ENCODE measurements at places on chromosomes 2 and 18.

DNA sequence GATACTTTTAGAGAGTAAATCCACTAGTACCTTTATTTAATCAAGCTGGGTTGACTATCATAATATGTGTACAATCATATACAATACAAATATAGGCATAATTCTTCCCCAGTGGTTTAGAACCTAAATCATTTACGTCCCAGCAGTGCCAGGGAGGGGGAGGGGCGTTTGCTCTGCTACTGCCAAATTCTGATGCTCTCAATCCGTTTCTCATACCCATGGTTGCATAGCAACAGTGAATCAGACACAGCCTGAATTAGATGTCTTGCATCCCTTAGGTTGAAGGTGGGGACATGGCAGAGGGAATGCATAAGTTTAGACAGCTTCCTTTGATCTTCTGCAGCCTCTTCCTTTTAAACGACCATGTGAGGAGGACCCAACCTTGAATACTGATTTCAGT lies 135.4 kb downstream of the ABCA12 start:
- DNase-seq: peak; percentile 19

DNA sequence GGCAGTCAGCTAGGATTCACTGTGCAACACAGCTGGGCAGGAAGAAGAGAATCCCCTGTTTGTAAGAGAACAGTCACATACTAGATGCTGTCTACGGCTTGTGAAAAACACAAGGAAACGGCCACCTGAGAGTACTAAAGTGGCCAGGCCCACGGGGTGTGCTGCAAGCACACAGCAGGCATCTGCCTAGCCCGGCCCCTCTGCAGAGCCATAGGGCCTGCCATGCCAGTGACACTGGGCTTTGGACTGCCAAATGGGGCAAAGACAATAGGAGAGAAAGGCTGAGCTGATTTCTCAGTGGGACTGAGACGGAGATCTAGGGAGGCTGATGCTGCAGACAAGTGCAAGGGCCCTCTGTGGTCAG lies 10.3 kb downstream of the TUBB6 start:
- no peak for DNase-seq

DNA sequence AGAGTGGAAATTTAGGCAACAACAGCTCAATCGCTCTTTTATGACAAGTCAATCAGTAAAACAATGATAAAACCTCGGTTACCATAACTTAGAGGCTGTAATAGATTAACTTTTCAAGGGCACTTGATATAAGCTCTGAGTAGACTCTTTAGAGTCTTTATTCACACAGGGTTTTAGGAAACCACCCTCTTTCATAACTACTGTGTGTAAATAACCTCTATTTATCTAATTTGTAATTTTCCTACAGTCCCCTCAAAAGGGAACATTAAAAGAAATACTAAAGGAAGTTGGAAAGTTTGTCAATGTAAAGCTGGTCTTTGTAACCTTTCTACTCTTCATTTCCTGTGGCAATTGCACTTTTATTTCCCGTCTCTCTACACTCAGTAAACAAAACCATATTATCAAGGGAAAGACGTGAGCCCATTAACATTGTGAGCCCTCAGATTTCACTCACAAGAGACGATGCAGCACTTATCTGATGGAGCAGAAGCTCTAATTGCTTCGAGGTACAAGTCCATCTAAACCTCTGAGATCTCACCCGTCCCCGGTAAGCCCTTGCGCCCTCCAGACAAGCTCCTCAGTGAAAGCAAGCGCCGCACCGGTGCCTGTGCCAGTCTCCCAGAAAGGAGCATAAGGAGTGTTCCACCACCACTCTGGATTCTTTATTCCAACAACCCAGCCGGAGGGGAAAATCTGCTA lies 1.1 kb upstream of the HOXD1 start:
- peak; percentile 50 for DNase-seq

GRCh38 chr18:31248783-31249521 lies 69.0 kb upstream of the DSG1 start:
- no peak for DNase-seq

- DNase-seq: no peak
Measured at GRCh38 chr2:173872714-173873113, 92.5 kb downstream of the SP3 start.

- peak; percentile 33 for DNase-seq
Measured at GRCh38 chr2:98348066-98348561, 1.9 kb downstream of the CNGA3 start.

DNA sequence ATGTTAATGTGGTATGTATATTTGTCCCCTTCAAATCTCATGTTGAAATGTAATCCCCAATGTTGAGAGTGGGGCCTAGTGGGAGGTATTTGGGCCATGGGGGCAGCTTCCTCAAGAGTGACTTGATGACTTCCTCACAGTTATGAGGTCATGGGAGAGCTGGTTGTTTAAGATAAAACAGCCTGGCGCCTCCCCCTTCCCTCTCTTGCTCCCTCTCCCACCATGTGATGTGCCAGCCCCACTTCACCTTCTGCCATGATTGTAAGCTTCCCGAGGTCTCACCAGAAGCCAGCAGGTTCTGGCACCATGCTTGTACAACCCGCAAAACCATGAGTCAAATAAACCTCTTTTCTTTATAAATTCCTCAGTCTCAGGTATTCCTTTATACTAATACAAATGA lies 258.3 kb upstream of the POU3F3 start:
- no peak for DNase-seq

GRCh38 chr2:854460-854859 lies 96.2 kb upstream of the SNTG2 start:
- DNase-seq: peak; percentile 7

DNA sequence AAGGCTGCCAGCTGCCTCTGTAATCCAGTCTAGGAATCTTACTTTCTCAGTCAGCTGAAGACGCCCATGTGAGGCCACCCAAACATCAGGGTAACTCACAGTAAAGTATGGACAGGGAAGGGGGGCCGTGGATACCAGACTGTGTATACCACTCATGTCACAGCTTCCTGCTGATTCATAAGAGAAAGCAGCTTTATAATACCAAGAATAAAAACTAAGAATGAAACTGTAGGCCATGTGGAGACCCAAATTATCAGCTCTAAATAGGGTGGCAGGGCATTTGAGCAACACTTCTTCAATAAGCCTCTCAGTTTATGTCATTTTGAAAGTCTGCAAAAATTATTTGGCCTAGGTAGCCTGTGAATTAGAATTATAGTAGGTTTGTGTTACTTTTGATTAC lies 115.0 kb upstream of the CDCA7 start:
- no peak for DNase-seq

DNA sequence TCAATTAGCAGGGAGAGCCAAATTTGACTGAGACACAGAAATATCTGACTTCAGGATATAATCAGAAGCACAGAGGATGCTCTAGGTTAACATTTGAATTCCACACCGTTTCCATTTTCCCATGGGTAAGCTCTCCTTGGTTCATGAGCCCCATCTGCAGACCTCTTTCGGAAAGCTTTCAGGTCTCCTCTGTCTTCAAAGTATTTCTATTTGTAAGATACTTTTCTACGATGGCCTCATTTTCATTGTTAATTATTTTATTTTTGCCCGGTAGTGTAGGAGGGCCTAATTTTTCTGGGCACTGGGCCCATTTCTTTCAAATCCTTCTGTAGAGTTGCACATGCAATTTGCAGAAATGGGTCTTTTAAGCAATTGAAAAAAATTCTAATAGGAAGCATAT lies 53.8 kb downstream of the LRPPRC start:
- no peak for DNase-seq

- no peak for DNase-seq
Measured at GRCh38 chr18:48325115-48325665, 84.0 kb downstream of the ZBTB7C start.

GRCh38 chr2:168561991-168562390 lies 105.9 kb downstream of the CERS6 start:
- DNase-seq: no peak

DNA sequence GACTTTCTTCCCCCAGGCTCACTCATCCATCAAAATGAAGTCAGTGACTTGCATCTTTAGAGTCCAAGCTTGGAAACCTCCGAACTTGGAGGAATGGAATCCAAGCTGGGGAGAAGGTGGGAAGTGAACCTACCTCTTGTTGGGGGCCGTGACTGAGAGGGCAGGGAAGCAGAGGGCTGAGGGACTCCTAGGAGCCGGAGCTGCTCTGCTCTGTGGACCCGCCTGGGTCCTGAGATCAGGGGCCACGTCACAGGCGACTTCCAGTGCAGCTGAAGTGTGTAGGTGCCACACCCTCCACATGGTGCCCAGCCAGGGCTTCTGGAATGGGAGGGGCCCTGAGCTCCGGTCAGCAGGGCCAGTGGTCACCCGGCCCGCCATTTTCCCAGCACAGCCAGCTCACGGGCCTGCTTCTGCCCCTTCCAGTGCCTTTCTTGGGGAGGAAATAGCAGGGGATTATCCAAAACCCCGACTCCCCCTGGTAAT lies 63.4 kb upstream of the OTOS start:
- DNase-seq: peak; percentile 28

GRCh38 chr2:100654611-100655010 lies 91.8 kb downstream of the PDCL3 start:
- DNase-seq: no peak

Data from RPMI7951 (cell line).